ENCODE measurements at places on chromosomes 11 and 22. TPM values are rescaled to one million over a fixed set of nuclear protein-coding genes. Genes with fewer than 3 reads are reported as not detected.

- DNase-seq = no peak
Measured at GRCh38 chr11:67332081-67332691, 21.2 kb downstream of the POLD4 start.

DNA sequence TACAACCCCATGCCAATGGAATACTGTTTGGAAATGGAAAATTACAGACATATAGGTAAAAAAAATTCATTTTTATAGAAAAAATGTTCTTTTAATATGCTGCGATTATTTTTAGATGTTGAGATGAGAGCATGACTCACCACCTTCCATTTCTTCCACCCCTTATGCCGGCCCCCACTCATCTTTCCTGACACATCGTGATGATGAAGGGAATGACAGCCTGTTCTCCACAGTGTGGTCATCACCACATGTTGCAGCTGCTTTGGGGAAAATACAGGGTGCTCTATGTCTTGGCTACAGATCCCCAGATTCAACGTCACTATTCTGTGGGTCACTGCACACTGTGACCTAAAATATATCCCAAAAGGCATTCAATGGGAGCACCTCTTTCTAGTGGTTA is 916.2 kb downstream of the METTL15 start:
- DNase-seq = no peak

- no peak for DNase-seq
Measured at GRCh38 chr11:10722307-10722706, 28.7 kb upstream of the CTR9 start.

DNA sequence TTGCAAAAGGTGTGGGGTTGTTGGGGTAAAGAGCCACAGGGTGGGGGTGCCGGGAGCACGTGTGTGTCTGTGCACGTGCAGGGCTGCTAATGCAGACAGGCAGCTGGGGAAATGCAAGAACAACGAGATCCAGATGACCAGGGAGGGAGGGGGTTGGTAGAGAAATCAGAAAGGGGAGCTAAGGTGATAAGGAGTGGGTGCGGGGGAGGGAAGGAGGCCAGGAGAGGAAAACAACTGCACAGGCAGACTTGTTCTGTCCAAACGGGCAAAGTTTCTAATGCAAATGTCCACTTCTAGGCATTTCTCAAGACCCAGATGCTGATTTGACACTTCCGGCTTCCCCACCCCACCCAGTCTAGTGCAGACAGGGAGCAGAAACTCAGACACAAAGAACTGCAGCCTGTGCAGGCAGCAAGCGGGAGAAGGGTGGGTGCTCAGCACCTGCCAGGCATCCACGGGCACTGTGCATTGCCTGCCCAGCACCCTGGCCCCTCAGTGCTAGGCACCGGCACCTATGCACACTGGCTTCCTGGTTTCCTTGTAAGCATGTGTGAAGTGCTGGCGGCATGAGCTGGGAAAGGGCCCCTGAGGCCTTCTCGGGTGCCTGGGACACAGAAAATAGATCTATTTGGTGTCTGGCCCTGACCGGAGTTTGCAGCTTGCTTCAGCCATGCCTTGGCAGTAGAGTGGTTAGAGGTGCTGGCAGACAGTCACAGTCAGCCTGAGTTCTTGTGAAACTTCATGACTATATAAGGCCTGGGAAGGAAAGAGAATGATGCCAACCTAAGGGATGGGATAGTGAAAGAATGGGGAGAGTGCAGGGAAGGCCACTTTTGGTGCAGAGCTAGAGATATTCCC is 220.1 kb upstream of the SORL1-AS1 start:
- DNase-seq = no peak

GRCh38 chr11:870127-870413 is 27.4 kb downstream of the TSPAN4 start:
- DNase-seq = no peak

- DNase-seq = no peak
Measured at GRCh38 chr11:19437760-19438159, 197.0 kb upstream of the E2F8 start.

Gene H19
- total RNA-seq = 303 TPM

Gene ACR
- 0.35 TPM for total RNA-seq

Gene NLRP6
- total RNA-seq = not detected
